DMS153 (cell line): ENCODE measurements at places on chromosomes 6 and 20.

DNA sequence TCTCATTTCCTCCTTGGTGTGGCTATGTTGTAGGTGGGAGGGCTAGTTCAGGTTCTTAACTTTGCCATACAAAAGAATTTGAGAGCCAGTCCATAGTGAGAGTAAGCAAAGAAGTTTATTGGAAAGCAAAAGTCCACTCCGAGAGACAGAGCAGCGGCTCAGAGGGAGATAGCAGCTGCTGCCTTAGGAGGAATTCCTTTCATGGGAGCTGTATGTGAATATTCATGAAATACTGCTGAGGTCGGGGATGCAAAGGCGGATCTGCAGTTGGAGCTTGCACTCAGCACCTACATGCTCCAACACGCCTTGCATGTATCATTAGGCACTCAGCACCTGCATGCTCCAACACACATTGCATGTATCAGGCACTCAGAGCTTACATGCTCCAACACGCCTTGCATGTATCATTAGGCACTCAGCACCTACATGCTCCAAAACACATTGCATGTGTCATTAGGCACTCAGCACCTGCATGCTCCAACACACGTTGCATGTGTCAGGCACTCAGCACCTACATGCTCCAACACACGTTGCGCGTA, 54.9 kb downstream of the CDH4 start:
- no peak for DNase-seq

- DNase-seq = no peak
Measured at GRCh38 chr6:26613201-26613600, 16.4 kb downstream of the ABT1 start.

- peak; percentile 40 for DNase-seq
Measured at GRCh38 chr6:33298773-33299236, at the start of gene RGL2. RGL2 (minus strand) TSS chr6:33298942; CDS start chr6:33298610, 332 bp downstream.

- no peak for DNase-seq
Measured at GRCh38 chr20:10636326-10636818, 37.4 kb downstream of the JAG1 start.

- no peak for DNase-seq
Measured at GRCh38 chr20:57243480-57244220, 22.8 kb downstream of the BMP7 start.

DNA sequence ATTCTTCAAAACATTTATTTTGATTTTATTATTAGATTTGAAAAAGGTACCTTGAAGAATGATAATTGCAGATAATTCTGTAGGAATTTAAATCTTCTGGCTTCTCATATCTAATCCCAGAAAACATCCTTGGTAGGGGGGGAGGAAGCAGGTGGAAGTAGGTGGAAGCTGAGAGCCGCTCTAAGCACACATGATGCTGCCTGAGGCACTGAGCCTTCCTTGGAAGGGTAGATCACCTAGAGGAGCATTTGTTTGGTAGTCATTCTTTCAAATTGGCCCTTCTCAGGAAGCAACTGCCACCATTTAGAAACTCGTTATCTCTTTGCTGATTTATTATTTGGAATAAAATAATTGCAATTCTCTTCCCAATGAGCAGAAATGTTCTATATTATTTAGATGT, 623.3 kb downstream of the CD109 start:
- no peak for DNase-seq

GRCh38 chr6:114764866-114765265, 422.0 kb upstream of the HS3ST5 start:
- DNase-seq = no peak

- peak; percentile 10 for DNase-seq
Measured at GRCh38 chr20:19022791-19023448, 189.5 kb upstream of the SLC24A3 start.

DNA sequence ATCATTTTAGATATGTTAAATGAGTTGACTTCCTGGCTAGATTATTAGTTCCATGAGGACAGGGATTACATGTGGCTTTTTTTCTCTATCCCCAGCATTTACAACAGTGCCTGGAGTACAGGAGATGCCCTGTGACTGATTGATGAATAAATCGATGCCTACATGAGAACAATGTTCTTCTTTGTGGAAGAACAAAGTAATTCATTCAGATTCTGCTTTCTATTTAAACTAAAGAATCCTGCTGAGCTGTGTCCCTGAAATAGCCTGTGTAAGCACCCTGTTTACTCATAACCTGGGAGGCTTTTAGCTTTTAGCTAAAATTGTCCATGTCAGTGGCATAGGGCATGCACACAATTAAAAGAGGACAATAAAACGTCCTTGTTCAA, 125.1 kb upstream of the BTBD3 start:
- DNase-seq = no peak

DNA sequence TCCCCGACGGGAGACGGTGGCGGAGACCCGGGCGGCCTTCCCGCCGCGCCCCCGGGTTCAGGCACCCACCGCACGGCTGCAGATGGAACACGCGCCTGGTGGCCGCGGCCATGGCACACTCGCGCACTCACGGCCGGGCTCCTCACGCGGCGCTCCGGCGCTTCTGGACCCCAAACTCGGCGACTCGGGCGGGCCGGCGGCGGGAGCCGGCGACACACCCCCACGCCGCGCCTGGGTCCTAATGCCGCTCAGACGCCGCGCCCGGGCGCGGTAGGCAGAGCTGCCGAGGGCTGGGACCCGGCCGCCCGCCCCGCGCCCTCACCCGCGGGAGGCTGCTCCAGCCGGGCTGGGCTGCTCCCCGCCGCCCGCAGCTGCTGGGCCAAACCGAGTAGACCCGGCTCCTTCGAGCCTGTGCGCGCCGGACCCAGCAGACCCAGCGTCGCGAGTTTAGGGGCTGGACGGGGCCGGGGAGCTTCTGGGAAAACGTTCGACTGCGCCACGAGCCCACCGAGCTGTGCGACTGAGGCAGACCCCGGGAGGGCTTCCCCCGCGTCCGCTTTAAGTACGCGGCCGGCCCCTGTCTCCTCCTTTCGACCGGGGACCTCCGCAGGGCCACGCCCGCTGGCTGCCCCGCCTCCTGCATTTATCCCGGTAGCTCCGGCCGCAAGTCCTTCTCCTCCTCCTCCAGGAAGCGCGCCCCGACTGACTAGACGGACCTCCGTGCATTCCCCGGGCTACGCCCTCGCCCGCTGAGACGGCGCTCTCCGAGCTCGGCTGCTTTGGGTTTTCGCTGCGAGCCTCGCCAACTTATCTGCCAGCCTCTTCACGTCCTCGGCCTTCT, at the start of gene SLC4A11:
TSS of gene SLC4A11 (minus strand) at position 165 of the 841 bp plus-strand sequence. CDS start at position 112, 53 bp downstream.
- DNase-seq = peak; percentile 58

DNA sequence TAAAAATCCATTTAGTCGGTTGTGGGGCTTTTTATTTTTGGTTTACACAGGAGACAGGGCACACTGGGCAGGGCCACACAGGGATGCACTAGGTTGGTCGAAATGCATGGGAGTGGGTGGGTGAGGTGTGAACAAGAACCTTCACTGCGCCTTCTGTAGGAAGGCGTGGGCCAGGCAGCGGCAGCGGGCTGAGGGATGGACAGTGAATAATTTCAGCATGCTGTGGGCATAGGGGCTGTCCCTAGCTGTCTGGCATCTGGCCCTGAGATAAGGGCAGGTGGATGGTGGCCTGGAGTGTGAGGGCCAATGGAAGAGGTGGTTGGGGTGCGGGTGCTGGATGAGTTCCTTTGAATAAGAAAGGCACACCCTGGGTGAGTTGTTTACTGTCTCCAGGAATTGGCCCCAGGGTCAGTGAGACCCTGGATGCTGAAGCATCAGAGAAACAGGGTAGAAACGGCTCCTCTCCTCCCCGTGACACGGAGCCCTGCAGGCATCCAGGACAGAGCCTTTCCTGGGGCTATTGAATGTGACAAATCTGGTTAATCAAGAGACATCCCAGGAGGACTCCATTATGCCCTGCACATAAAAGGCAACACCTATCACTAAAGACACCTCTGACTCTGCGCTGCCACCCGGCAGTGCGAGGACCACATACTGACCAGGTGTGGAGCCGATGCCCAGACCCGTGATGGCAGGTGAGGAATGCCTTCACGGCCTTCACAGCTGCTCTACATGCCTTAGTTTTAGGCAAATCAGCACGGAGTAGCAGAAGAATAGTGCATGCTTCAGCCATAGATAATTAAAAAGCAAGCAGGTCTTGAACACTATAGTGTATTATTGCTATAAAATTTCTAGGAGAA, 123.0 kb upstream of the SNX9 start:
- no peak for DNase-seq

DNA sequence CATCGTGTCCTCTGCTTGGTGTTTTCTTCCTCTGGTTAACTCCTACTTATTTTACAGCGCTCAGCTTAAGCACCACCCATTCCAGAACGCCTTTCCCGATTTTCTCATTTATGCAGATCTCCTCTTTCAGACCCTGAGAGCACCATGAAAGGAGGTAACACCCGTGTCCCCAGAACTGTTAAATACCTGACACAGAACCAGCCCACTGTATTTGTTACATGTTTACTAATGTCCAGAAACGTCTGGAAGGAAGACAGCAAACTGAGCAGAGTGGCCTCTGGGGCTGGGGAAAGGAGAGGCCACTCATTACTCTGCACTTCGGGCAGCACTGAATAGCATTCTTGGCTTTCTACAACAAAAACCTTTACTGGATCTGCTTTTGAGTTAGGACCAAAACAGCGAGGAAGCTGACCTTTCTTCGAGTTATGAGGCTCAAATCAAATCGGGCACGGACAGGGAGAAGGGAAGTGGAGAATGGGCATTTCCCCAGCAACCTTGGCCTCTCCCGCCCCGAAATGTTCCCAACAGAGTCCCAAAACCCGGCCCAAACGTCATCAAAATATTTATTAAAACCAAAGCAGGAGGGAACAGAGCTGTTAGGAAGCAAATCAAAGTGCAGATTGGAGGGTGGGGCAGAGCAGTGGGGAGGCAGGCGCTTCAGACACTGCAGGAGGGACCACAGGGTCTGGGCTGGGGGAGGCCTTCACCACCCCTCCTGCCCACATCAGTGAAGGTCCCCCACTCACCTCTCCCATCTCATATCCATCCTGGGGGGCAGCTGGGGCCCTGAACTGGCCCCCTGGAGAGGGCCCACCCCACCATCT, 1.1 kb upstream of the NECAB3 start:
- DNase-seq = no peak

- no peak for DNase-seq
Measured at GRCh38 chr6:45986746-45987274, 28.9 kb downstream of the CLIC5 start.

- DNase-seq = no peak
Measured at GRCh38 chr6:95143408-95144180, 433.7 kb upstream of the MANEA start.

DNA sequence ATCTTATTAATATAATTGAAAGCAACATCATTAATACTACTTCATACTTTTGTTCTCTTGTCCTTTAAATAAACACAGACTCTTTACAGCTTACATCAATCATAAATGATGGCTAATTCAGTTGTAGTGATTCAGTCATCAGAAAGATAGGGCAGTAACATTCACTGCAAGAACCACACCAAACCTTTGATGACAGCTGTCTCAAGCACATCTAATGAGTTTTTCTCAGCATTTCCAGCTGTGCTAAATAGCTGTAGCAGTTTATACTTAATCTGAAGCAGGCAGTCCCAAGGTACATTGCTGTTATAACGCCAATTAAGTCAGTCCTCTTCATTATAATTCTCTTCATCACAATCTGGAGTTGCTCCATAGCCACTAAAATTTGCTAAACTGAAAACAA, 45.7 kb downstream of the PREP start:
- no peak for DNase-seq

DNA sequence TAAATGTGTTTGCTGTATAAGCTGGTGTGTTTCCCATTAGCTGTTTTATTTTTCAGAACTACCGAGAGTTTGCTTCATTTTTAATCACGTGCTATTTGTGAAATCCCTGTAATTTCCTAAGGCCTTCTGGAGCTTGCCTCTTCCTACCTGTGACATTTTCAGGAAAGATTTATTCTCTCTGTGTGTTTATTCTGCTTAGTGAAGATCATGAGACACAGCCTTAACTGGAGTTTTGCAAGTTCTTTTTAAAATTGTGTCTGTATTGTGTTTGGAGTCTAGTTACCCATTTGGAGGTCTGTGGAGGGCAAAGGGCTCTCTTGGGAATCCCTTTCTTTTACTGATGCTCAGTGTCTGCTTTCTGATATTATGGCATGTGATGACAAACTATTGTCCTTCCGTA, 359.1 kb upstream of the FLRT3 start:
- no peak for DNase-seq

- DNase-seq = no peak
Measured at GRCh38 chr6:53691667-53692133, 26.1 kb upstream of the KLHL31 start.

DNA sequence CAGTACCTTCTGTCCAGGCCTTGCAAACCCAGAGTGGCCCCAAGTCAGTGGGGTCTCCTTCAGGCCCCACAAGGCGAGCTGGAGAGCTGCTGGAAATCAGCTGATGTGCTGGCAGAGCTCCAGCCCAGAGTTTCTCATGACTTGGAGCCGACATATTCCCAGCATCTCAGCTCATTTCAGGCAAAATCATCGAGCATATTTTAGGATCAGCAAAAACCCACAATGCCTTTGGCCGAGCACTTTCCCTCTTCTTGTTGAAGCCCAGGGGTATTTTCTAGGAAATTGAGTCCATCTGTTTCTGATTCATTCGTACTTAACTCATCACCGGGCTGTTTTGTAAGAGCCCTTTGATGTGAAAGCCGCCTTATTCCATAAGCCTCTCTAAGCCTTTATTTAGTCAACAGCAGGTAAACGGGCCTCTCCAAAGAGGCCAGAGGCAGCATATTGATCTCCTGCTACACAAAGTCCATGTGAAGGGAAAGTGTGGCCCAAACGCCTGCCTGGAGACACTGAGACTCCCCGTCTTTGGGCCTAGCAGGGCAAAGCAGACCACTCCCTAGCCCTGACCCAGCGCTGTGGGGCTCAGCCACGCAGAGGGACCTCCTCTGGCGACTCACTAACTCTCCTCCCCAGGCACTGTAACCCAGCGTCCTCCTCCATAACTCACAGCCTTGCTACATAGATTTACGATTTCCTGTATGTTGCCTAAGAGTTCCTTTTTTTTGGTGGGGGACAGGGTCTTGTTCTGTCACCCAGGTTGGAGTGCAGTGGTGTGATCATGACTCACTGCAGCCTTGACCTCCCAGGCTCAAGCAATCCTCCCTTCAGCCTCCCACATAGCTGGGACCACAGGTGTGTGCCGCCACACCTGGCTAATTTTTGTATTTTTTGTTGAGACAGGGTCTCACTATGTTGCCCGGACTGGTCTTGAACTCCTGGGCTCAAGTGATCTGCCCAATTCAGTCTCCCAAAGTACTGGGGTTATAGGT, 12.1 kb upstream of the C20orf203 start:
- DNase-seq = peak; percentile 43

GRCh38 chr20:42429761-42430458, 759.8 kb downstream of the PTPRT start:
- DNase-seq = no peak

- no peak for DNase-seq
Measured at GRCh38 chr6:83169511-83169910, 23.6 kb downstream of the PGM3 start.
